ENCODE measurements at places on chromosomes 12 and 14. TPM values are rescaled to one million over a fixed set of nuclear protein-coding genes. Genes with fewer than 3 reads are reported as not detected.
A peak's percentile ranks its signal among the peaks of the same experiment; 100 is the strongest.

GRCh38 chr14:26811756-26812305, 214.0 kb upstream of the NOVA1 start:
- H3K4me1 ChIP-seq = no peaks in the 10 kb centered on the region
- H3K27me3 ChIP-seq = no peaks in the 10 kb centered on the region
- no peak for DNase-seq
- no peak overlapping the region for H3K27ac ChIP-seq
- H3K4me3 ChIP-seq = no peak overlapping the region

DNA sequence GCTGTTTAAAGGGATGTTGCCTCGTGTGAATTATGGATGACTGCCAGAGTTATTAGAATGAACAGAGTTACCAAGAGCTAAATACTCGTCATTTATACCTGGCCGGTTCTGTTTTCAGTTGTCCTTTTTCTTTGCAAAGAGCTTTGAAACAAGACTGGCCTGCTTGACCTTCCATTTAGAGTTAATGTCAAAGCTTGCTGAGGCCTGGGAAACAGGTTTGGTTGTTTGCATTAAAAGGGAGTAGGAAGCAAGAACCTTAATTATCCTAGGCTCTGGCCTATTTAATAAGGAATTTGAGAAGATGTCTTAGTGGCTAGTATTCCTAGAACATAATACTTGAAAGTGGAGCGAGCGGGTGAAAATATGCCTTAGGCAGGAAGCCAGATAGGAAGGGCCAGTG, 233.3 kb downstream of the CACNA1C start:
- H3K4me3 ChIP-seq = no peak overlapping the region
- no peak for DNase-seq
- peaks cover 11% of the 10 kb centered on the region for H3K27me3 ChIP-seq
- H3K4me1 ChIP-seq = peaks cover 3% of the 10 kb centered on the region
- no peak overlapping the region for H3K27ac ChIP-seq
- H3K36me3 ChIP-seq = no peaks in the 10 kb centered on the region

DNA sequence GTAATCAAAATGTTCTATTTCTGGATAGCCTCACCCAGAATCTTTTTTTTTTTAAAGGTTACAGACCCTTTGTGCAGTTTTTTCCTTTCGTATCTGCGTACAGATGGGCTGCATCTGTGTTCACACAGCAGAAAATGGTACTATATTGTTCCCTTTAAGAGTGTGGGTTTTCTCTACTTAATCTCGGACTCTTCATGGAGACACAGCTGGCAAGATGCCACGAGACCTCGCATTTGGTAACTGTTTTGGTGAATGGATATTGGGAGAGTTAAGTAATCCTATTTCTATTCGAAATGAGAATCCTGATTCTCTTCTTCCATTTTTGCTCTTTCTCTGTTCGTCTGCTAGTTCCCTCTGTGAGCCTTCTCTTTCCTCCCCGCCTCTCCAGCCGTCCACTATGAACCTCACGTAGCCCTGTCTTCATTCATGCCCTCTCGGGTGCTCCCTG, 85.7 kb downstream of the SAMD4A start:
- DNase-seq = no peak
- H3K4me1 ChIP-seq = peaks cover 5% of the 10 kb centered on the region
- H3K27ac ChIP-seq = no peak overlapping the region
- peaks cover 26% of the 10 kb centered on the region for H3K27me3 ChIP-seq
- H3K4me3 ChIP-seq = no peak overlapping the region
- no peaks in the 10 kb centered on the region for H3K36me3 ChIP-seq

- H3K27me3 ChIP-seq = no peaks in the 10 kb centered on the region
- peaks cover 71% of the 10 kb centered on the region for H3K36me3 ChIP-seq
- no peak for DNase-seq
- peak overlapping the region; percentile 92 for H3K4me3 ChIP-seq
- peaks cover 52% of the 10 kb centered on the region for H3K4me1 ChIP-seq
Measured at GRCh38 chr12:6535697-6535946, 1.3 kb downstream of the GAPDH start.

DNA sequence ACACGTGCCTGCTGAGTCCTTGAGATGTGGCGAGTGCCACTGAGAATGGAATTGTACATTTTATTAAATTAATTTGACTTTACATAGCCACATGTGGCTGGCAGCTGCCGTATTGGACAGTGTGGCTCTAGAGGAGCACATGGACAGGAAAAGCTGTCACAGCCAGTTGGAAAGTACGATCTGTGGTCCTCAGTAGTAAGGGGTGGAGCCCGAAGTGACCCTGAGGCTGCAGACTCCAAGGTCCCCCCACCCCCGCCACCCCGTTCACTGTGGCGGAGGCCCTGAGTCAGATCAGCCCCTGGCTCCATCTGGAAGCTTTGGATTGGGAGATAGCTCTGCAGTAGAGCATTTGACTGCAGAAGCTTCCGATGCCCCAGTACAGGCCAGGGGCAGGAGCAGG, 25.8 kb upstream of the BEGAIN start:
- H3K36me3 ChIP-seq = no peaks in the 10 kb centered on the region
- H3K4me1 ChIP-seq = peaks cover 9% of the 10 kb centered on the region
- no peak for DNase-seq
- peaks cover 6% of the 10 kb centered on the region for H3K27me3 ChIP-seq

Gene EPYC
- total RNA-seq = not detected

DNA sequence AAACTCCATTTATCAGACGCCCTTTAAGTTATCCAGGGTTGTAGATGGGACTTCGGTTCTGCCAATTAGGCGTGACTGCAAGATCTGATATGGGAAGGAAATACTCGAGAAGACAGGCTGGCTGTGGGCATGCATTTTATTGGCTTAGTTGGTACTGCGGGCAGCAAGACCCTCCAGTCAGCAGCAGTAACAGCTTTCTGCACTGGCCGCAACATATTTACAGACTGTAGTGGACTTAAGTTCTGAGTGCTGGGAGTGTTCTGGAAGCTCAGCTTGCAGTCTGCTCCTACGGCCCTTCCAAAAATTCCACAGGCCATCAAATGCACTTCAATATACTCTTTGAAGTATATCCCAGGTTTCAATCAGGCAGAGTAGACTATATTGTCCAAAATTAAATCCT, 21.1 kb downstream of the KITLG start:
- H3K27me3 ChIP-seq = peaks cover 1% of the 10 kb centered on the region
- H3K4me3 ChIP-seq = no peak overlapping the region
- no peak overlapping the region for H3K27ac ChIP-seq
- no peaks in the 10 kb centered on the region for H3K4me1 ChIP-seq
- DNase-seq = no peak

DNA sequence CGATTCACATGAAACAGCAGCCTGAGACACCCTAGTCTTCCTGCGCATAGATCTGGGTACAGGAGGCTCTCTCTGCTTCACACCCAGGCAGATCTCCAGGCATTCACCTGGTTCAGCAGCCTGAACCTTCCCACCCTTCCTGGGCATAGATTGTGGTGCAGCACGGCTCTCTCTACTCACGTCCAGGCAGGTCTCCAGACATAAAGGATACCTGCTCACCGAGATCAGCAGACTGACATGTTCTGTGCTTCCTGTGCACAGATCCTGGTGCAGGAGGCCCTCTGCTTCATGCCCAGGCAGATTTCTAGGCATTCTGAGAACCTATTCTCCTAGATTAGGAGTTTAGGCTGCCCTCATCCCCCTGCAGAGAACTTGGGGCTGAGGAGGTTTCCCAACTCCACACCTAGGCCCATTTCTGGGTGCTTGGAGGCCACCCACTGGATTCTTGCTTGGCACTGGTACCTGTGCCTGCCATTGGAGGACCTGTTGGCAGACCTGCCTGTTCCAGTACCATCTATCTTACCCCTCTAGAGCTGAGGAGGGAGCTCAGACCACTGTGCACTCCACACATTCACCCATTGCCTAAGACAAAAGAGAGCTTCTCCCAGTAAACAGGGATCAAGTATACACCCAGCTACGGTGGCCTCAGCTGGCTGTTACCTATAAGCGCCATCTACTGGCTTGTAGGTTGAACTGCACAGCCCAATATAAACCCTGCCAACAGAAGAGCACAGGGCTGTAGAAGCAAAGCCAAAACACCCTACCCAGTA, 28.0 kb upstream of the GARIN6 start:
- peak; percentile 66 for DNase-seq
- H3K27ac ChIP-seq = no peak overlapping the region
- no peak overlapping the region for H3K4me3 ChIP-seq

Gene VCPKMT
- total RNA-seq = 14.3 TPM

DNA sequence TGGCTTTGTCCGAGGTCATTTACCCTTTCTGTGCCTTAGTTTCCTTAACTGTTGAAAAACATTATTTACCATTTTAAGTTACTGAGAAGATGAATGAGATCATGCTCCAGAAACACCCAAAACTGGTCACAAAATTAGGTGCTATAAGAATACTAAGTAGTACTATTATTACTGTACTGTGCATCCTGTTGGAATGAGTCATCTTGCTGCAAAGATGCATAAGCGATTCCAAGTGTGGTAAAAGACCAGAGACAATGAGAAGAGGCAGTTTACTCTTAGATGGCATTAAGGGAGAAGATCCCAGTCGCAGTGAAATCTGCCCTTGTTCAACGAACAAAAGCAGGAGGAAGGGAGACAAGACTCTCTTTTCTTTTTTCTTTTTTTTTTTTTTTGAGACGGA, 4.2 kb upstream of the PLEKHA5 start:
- H3K27ac ChIP-seq = peak overlapping the region; percentile 15
- no peak overlapping the region for H3K4me3 ChIP-seq
- H3K36me3 ChIP-seq = no peaks in the 10 kb centered on the region
- peaks cover 4% of the 10 kb centered on the region for H3K4me1 ChIP-seq
- no peak for DNase-seq
- H3K27me3 ChIP-seq = peaks cover 16% of the 10 kb centered on the region

GRCh38 chr12:47777741-47778558, 4.9 kb downstream of the SLC48A1 start:
- DNase-seq = no peak
- H3K36me3 ChIP-seq = peaks cover 9% of the 10 kb centered on the region
- no peaks in the 10 kb centered on the region for H3K27me3 ChIP-seq
- no peak overlapping the region for H3K4me3 ChIP-seq
- H3K27ac ChIP-seq = peak overlapping the region; percentile 51

Gene B4GALNT1
- total RNA-seq = 5.7 TPM

All from activated CD4-positive, alpha-beta T cell treated with anti-CD3 and anti-CD28 coated beads, Interleukin-2, amount 10 ng/mL, durations not matched to agents 24 days and 14 days (primary cell).